ENCODE measurements at places on chromosomes 1 and 21.
A peak's percentile ranks its signal among the peaks of the same experiment; 100 is the strongest.

- no peak for DNase-seq
Observed at GRCh38 chr1:27135541-27136235, 19.2 kb downstream of the SLC9A1 start.

GRCh38 chr1:114203595-114204128 lies 50.0 kb upstream of the SYT6 start:
- no peak for DNase-seq

- DNase-seq: no peak
Observed at GRCh38 chr1:2190491-2190976, 4.0 kb downstream of the FAAP20 start.

GRCh38 chr1:117710710-117711109 lies 104.9 kb downstream of the TENT5C start:
- DNase-seq: no peak

DNA sequence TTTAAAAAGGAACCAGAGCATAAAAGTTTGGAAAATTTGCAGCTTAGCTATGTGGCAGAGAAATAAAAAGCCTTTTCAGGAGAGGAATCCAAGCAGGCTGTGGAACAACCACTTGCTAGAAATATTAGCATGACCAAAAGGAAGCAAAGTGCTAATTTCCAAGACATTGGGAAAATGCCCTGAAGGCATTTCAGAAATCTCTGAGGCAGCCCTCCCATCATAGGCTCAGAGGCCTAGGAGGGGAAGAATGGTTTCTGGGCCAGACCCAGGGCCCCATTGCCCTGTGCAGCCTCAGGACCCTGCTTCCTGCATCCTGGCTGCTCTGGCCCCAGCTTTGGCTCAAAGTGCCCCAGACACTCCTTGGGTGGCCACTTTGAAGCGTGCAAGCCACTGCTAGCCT lies 56.8 kb downstream of the TENT5C start:
- no peak for DNase-seq

DNA sequence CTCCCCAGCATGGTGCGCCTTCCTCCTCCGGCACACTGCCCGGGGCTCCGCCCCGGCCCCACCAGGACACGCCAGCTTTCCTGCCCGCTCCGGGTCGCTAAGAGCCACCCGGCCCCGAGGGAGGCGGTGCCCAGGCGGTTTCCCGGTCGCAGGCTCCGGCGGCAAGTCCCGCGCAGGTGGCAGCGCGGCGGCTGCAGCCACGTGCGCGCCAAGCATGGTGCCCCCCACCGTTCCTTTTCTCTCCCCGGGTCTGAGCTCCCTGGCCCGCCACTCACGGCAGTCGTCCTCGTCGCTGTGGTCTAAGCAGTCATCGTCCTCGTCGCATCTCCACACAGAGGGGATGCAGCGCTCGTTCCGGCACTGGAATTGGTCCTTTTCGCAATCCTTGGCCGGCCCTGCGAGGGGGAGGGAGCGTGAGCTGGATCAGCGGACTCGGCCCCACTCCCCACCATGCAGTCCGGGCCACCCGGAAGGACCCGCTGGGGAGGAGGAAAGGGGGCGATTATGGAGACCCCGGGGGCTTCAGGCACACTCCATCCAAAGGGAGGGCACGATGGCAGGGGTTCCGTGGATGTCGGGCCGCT lies 1.2 kb downstream of the LRP8 start:
- peak; percentile 78 for DNase-seq

GRCh38 chr1:111218701-111219556 lies 8.6 kb upstream of the CHI3L2 start:
- DNase-seq: no peak
